AG04449 (cell line): ENCODE measurements at places on chromosomes 2 and 18.

DNA sequence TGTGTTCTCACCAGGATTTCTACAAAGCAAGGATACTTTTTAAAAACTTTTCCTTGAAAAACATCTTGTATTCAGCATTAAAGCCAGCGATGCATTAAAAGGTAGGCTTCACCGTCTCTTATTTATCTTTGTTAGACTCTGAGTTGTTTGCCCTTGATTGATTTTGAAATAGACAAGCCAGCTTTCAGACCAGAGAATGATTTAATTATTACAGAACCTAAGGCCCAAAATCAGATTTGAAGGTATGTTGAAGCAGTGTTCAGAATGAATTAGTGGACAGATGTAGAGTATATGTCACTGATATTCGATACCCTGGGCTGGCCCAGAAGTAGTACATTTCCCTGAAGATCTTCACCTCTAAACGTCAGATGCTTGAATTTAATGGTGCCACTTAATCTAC, 136.4 kb downstream of the THSD7B start:
- no peak for DNase-seq

DNA sequence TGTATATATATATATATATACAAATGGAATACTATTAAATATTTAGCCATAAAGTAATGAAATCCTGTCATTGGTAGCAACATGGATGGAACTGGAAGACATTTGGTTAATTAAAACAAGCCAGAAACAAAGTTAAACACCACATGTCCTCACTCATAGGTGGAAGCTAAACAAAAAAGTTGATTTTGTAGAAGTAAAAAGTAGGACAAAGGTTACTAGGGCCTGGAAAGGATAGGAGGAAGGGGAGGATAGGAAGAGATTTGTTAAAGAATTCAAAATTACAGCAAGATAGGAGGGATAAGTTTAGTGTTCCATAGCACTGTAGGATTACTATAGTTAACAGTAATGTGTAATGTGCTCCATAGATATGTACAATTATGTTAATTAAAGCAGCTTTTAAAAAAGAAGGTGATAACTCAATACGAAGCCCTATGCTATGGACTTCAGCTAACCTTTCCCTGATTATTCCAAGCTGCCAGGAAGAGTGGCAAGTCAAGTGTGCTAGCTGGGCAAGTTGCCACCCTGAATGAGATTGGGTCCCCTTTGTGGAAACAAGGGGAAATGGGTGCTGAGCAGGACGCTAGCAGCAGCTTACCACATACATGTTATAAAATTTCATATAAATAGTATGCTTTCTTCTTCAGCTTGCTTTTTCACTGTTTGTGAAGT, 12.3 kb downstream of the MERTK start:
- no peak for DNase-seq

DNA sequence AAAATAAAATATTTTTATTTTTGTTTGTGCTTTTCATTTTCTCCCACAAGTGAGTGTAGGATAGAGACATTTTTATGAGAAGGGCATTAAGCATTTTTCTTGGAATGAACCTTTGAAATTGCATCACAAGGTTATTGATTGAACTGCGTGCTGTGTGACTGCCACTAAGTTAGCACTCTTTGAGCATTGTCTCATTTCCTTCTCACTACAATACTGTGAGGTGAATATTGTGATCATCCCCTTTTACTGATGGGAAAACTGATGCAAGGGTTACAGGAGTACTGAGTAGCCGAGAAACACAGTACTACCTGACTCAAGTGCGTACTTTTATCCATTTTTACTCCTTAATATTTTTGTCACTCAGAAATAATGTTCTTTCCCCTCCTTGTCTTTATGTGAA, 2.0 kb downstream of the NBEAL1 start:
- DNase-seq, result no peak

DNA sequence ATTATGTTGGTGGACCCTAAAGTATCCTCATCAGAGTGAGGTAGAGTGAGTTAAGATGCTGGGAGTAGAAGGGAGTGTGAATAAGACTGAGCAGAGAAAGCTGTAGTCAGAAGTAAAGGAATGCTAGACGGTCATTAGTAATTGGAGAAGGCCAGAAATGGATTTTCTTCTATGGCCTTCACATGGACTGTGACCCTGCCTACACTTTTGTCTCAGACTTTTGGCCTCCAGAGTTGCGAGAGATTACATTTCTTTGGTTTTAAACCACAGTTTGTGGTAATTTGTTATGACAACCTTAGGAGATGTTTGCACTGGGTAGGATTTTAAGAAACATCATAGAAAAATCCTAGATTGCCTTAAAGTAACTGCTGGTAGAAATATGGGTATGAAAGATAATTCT, 1267.7 kb upstream of the TMEFF2 start:
- no peak for DNase-seq

GRCh38 chr2:72094701-72095100, 53.0 kb downstream of the CYP26B1 start:
- DNase-seq, result no peak

DNA sequence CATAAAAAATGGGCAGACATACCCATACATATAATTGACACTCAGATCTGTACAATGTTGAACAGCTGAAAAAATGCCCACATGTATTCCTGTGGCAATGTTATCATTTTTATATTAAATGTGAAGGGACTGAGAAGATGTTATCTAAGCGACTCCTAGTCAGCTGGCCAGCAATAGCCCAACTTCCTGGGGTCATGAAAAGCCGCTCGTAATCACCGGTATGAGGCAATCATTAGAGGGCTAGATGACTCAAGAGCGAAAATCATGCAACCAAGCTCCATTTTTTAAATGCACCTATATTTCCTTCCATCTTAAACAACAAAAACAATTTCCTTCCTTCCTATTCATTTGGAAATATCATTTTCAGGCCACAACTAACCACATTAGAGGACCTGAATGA, 274.6 kb upstream of the CCDC68 start:
- DNase-seq, result no peak

- no peak for DNase-seq
Measured at GRCh38 chr2:86297382-86298147, 39.9 kb downstream of the REEP1 start.

DNA sequence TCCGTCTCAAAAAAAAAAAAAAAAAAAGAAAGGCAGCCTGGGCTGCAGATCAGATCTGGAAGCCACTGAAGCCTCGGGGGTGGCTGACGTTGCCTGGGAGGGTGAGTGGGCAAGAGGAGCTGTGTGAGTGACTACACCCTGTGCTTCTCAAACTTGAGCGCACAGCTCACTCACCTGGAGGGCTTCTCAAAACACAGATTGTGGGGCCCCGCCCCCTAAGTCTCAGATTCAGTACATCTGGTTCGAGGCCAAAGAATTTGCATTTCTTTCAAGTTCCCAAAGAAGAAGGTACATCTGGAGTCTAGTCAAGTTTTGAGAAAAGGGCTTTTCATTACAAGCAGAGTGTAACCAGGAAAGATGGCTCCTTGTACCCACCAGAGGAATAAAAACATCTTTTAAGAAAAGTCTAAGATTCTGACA, 97.7 kb upstream of the CAB39 start:
- DNase-seq, result no peak

GRCh38 chr2:197058777-197059300, 132.3 kb upstream of the PGAP1 start:
- no peak for DNase-seq
